ENCODE measurements at places on chromosomes 4 and X. TPM values are rescaled to one million over a fixed set of nuclear protein-coding genes. Genes with fewer than 3 reads are reported as not detected.

DNA sequence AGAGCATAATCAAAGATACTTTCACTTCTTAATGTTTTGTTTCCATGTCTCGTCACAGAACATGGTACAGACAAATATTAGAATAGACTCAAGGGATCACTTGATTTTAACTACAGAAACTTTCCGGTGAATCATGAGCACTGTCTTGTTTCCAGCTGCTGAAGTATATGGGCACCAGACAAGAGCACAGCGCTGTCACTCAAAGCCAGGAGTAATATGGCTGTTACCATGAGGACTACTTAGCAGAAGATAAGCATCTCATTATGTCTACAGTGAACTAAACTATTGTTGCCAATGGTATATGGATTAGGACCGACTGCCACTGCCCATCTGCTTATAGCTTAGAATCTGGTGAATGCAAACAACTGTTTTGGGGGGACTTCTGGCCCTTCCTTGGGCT lies 34.3 kb downstream of the MECP2 start:
- no peak for DNase-seq
- no peak overlapping the region for H3K4me3 ChIP-seq
- no peaks in the 10 kb centered on the region for H3K36me3 ChIP-seq
- peaks cover 43% of the 10 kb centered on the region for H3K4me1 ChIP-seq

- peak overlapping the region; percentile 29 for H3K27ac ChIP-seq
- peaks cover 29% of the 10 kb centered on the region for H3K4me1 ChIP-seq
- H3K36me3 ChIP-seq = peaks cover 3% of the 10 kb centered on the region
- H3K27me3 ChIP-seq = no peaks in the 10 kb centered on the region
- H3K4me3 ChIP-seq = no peak overlapping the region
These were observed 25.5 kb upstream of the CBLL2 start for GRCh38 chrX:22247169-22247568.

DNA sequence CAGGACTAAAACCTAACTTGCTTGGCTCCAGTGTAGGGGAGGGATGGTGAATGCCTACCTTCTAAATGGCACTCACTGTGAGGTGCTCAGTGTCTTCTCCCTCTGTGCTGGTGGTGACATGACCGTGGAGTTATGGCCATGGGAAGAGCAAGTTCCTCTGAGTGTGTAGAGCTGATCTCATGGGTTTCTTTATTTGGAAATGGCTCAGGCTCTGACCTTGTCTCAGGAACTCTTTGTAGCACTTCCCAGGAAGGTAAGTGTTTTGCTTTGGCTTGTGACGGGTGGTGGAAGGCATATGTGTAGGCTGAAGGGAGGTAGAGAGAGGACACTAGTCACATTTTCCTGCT lies 6.4 kb downstream of the MSN start:
- H3K27ac ChIP-seq = peak overlapping the region; percentile 81
- peak overlapping the region; percentile 0 for H3K4me3 ChIP-seq
- H3K36me3 ChIP-seq = peaks cover 4% of the 10 kb centered on the region

DNA sequence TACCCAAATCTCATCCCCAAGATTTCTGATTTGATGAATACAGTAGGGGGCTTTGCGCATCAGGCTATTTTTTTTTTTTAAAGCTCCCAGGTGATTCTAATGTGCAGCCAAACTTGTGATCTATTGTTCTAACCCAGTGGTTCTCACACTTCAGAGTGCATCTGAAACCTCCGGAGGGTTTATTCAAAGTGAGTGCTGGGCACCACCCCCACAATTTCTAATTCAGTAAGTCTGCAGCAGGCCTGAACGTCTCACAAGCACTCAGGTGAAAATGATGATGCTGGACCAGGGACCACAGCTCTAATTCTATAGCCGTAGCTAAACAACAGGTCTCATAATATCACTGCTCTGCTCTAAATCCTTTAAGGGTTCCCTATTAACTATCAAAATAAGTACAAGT lies 211.4 kb downstream of the FMR1NB start:
- no peaks in the 10 kb centered on the region for H3K36me3 ChIP-seq
- H3K27me3 ChIP-seq = no peaks in the 10 kb centered on the region
- no peak overlapping the region for H3K27ac ChIP-seq
- H3K4me1 ChIP-seq = no peaks in the 10 kb centered on the region
- H3K4me3 ChIP-seq = no peak overlapping the region

GRCh38 chrX:120857240-120857639 lies 18.4 kb downstream of the CT47B1 start:
- H3K4me1 ChIP-seq = no peaks in the 10 kb centered on the region
- no peak for DNase-seq
- H3K27me3 ChIP-seq = no peaks in the 10 kb centered on the region
- no peak overlapping the region for H3K4me3 ChIP-seq
- H3K27ac ChIP-seq = no peak overlapping the region
- H3K36me3 ChIP-seq = no peaks in the 10 kb centered on the region

GRCh38 chr4:39970671-39971640 lies 6.8 kb downstream of the PDS5A start:
- no peak for DNase-seq
- no peaks in the 10 kb centered on the region for H3K27me3 ChIP-seq
- H3K4me3 ChIP-seq = no peak overlapping the region
- peak overlapping the region; percentile 15 for H3K27ac ChIP-seq
- H3K4me1 ChIP-seq = peaks cover 40% of the 10 kb centered on the region

GRCh38 chr4:140955641-140956040 lies 177.6 kb downstream of the RNF150 start:
- peak overlapping the region; percentile 60 for H3K27ac ChIP-seq
- H3K27me3 ChIP-seq = no peaks in the 10 kb centered on the region
- H3K36me3 ChIP-seq = peaks cover 1% of the 10 kb centered on the region
- no peak overlapping the region for H3K4me3 ChIP-seq

- peaks cover 5% of the 10 kb centered on the region for H3K36me3 ChIP-seq
- no peak for DNase-seq
- H3K4me3 ChIP-seq = no peak overlapping the region
- no peak overlapping the region for H3K27ac ChIP-seq
These were observed 41.8 kb upstream of the STX18 start for GRCh38 chr4:4583606-4584005.

GRCh38 chr4:51884606-51885005 lies 41.7 kb downstream of the DCUN1D4 start:
- no peak overlapping the region for H3K27ac ChIP-seq
- H3K4me1 ChIP-seq = peaks cover 6% of the 10 kb centered on the region
- H3K4me3 ChIP-seq = no peak overlapping the region
- DNase-seq = no peak
- H3K27me3 ChIP-seq = no peaks in the 10 kb centered on the region

- H3K36me3 ChIP-seq = no peaks in the 10 kb centered on the region
- no peak overlapping the region for H3K27ac ChIP-seq
- H3K4me3 ChIP-seq = no peak overlapping the region
- peaks cover 7% of the 10 kb centered on the region for H3K4me1 ChIP-seq
- no peaks in the 10 kb centered on the region for H3K27me3 ChIP-seq
These were observed 6.6 kb upstream of the HPGDS start for GRCh38 chr4:94349193-94349592.

GRCh38 chr4:80334568-80334967 lies 962 bp upstream of the CFAP299 start:
- H3K27ac ChIP-seq = no peak overlapping the region
- peaks cover 28% of the 10 kb centered on the region for H3K27me3 ChIP-seq
- no peak for DNase-seq
- peaks cover 13% of the 10 kb centered on the region for H3K4me1 ChIP-seq
- H3K4me3 ChIP-seq = no peak overlapping the region
- no peaks in the 10 kb centered on the region for H3K36me3 ChIP-seq

GRCh38 chrX:74613370-74614092 lies 893 bp downstream of the RLIM start:
- no peaks in the 10 kb centered on the region for H3K27me3 ChIP-seq
- no peak for DNase-seq
- peaks cover 2% of the 10 kb centered on the region for H3K36me3 ChIP-seq
- peaks cover 16% of the 10 kb centered on the region for H3K4me1 ChIP-seq

GRCh38 chrX:113770806-113771205 lies 813.1 kb upstream of the HTR2C start:
- H3K4me3 ChIP-seq = no peak overlapping the region
- no peak for DNase-seq
- no peaks in the 10 kb centered on the region for H3K36me3 ChIP-seq
- no peaks in the 10 kb centered on the region for H3K4me1 ChIP-seq
- H3K27me3 ChIP-seq = peaks cover 2% of the 10 kb centered on the region

DNA sequence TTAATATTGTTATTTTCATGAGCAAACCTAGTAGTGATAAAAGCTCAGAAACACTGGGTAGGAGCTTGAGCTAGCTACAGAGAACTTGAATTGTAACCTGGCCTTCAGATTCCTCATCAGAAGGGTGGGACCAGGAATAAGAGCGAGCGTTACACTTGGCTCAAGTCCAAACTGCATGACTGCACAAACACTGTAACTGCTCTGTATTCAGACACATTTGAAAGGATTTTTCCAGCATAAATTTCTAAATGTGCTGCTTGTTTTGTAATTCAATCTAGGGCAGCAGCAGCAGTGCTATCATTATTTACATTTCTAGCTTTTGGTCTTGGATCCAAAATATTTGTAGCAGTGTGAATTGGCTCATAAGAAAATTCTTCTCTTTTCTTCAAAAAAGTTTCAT lies 133.0 kb upstream of the TMLHE start:
- no peaks in the 10 kb centered on the region for H3K27me3 ChIP-seq
- no peaks in the 10 kb centered on the region for H3K36me3 ChIP-seq
- DNase-seq = no peak
- no peak overlapping the region for H3K27ac ChIP-seq
- H3K4me3 ChIP-seq = no peak overlapping the region

DNA sequence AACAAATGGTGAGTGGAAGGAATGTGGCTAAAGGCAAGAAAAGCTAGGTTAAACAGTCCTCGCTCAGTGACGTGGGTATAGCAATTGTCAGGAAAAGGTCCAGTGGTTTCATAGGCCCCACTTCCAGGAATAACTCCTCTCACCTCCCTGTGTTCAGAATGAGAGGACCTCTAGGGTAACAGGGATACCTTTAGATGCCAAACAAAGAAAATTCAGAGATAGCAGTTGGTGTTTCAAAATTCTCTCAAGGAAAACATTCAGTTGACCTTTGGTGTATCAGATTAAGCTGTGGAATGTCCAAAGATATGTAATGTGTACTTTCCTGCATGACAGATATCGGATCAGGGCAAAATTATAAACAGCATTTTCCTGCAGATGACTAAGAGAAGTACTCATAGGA lies 155.9 kb downstream of the ARHGAP6 start:
- peaks cover 10% of the 10 kb centered on the region for H3K4me1 ChIP-seq
- H3K4me3 ChIP-seq = no peak overlapping the region
- no peak for DNase-seq
- H3K27me3 ChIP-seq = no peaks in the 10 kb centered on the region
- H3K36me3 ChIP-seq = no peaks in the 10 kb centered on the region

DNA sequence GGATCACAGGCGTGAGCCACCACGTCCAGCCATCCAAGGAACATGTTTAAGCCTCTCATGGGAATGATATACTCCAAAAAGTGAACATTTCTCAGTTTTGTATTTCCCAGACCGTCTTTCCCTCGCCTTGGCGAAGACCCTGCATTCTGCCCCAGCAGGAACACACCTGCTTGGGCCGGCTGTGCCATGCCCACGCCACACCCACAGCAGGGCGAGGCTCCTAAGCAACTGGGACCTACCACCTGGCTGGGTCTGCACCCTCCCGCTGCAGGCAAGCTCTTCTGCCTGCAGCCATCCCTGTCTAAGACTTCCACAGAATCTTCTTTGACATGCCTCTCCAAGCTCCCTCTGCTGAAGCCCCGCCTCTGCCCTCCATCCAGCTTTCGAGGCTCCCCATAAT lies 3.6 kb downstream of the CCNQ start:
- DNase-seq = no peak
- peaks cover 14% of the 10 kb centered on the region for H3K4me1 ChIP-seq
- H3K27me3 ChIP-seq = no peaks in the 10 kb centered on the region
- peak overlapping the region; percentile 51 for H3K27ac ChIP-seq

DNA sequence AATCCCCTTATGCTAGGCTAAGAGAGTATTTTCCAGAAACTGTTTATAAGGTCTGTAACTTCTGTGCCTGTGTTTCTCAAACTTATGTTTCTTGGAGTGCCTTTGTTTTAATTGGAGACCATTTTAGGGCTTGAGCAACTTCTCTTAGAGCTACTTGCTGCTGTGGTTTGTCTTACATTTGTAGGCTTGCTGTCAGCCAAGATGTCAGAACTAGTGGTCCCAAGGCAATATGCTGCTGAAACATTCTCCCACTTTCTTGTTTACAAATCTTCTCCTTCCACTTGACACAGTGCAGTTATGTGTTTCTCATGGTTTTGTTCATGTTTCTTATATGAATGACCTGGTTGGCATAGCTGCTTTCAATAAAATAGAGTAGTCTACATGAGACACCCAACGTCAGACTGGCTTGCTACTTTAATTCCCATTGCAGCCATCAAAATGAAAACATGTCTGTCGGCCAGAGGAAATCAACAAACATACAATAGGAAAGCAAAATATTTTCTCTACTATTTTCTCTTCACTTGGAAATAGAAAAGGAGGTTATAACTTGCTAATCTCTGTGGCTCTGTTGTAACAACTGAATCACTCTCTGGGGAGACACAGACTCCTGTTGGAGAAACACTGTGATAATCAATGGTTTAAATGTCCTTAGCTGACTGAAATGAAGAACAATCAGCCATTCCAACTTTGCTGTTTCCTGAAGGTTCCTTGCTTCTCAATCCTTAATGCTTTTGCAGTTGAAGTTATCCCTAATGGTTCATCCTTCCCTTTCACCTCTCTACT lies 426.4 kb downstream of the PDGFC start:
- DNase-seq = no peak
- H3K4me1 ChIP-seq = peaks cover 35% of the 10 kb centered on the region
- no peaks in the 10 kb centered on the region for H3K27me3 ChIP-seq
- peak overlapping the region; percentile 29 for H3K27ac ChIP-seq
- no peaks in the 10 kb centered on the region for H3K36me3 ChIP-seq

- H3K4me1 ChIP-seq = peaks cover 7% of the 10 kb centered on the region
- H3K27me3 ChIP-seq = peaks cover 4% of the 10 kb centered on the region
- no peak overlapping the region for H3K4me3 ChIP-seq
- H3K36me3 ChIP-seq = no peaks in the 10 kb centered on the region
- DNase-seq = no peak
These were observed 486.4 kb upstream of the RPS6KA3 start for GRCh38 chrX:20753076-20753475.

DNA sequence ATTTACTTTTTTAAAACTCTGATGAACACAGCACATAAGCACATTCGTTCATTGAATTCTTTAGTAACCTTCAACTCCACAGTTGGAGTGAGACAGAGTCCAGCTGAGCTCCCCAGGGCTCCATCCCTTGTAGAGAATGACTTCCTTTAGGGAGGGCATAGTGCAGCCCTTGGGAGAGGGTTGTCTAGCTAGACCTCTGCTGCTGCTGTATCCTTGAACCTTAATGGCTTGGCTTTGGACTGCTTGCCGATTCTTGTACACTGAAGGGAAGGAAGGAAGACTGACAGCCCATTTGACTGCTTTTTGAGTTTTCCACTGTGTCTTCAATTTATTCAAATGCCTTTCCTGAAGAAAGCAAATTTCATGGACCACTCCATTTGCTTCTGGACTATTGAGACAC lies 19.4 kb upstream of the FGG start:
- no peak overlapping the region for H3K4me3 ChIP-seq
- no peaks in the 10 kb centered on the region for H3K36me3 ChIP-seq
- no peak for DNase-seq
- H3K27ac ChIP-seq = no peak overlapping the region

P2RY4 gene
- total RNA-seq = not detected

ARSJ gene
- total RNA-seq = 80.9 TPM

XG gene
- not detected for total RNA-seq

All from chondrocyte (in vitro differentiated cells).